Naive thymus-derived CD4-positive, alpha-beta T cell (primary cell): ENCODE measurements at places on chromosomes 4 and X.

- peak; percentile 54 for DNase-seq
- no peaks in the 10 kb centered on the region for H3K27me3 ChIP-seq
- no peaks in the 10 kb centered on the region for H3K4me1 ChIP-seq
- H3K27ac ChIP-seq: no peak overlapping the region
- no peak overlapping the region for H3K4me3 ChIP-seq
- no peaks in the 10 kb centered on the region for H3K36me3 ChIP-seq
Measured at GRCh38 chrX:53312946-53313727, 31.8 kb upstream of the IQSEC2 start.

- no peak overlapping the region for H3K4me3 ChIP-seq
- no peak for DNase-seq
- H3K36me3 ChIP-seq: no peaks in the 10 kb centered on the region
- H3K27ac ChIP-seq: no peak overlapping the region
Measured at GRCh38 chr4:14539246-14539645, 463.0 kb upstream of the CPEB2 start.

GRCh38 chr4:103372002-103372558 lies 173.9 kb upstream of the CENPE start:
- DNase-seq: no peak
- H3K36me3 ChIP-seq: no peaks in the 10 kb centered on the region
- H3K27me3 ChIP-seq: no peaks in the 10 kb centered on the region
- no peak overlapping the region for H3K27ac ChIP-seq

GRCh38 chr4:89021062-89021461 lies 35.9 kb downstream of the FAM13A start:
- H3K27ac ChIP-seq: no peak overlapping the region
- no peak for DNase-seq
- H3K4me1 ChIP-seq: no peaks in the 10 kb centered on the region

- H3K36me3 ChIP-seq: no peaks in the 10 kb centered on the region
- H3K27ac ChIP-seq: no peak overlapping the region
- H3K4me1 ChIP-seq: no peaks in the 10 kb centered on the region
- no peaks in the 10 kb centered on the region for H3K27me3 ChIP-seq
Measured at GRCh38 chrX:130561930-130562329, 160.1 kb downstream of the RBMX2 start.

GRCh38 chr4:79852305-79852730 lies 220.7 kb downstream of the ANTXR2 start:
- H3K4me1 ChIP-seq: no peaks in the 10 kb centered on the region
- no peak overlapping the region for H3K27ac ChIP-seq
- H3K36me3 ChIP-seq: no peaks in the 10 kb centered on the region
- no peak overlapping the region for H3K4me3 ChIP-seq

DNA sequence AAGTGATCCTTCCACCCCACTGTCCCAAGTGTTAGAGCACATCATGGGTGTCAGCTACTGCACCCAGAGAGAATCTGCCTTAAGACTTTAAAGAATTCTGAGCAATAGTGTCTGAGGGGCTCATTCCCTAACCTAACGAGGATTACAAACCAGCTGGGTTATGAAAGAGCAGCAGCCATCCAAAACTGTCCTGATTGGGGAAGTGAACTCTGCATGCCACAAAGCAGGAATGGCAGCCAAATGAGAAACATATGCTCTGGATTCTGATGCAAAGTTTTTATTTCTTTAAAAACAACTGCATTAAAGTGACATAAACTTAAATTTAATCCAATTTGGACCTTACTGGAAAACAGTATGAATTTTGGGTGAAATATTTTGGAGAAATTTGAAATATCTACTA lies 103.2 kb downstream of the ANXA3 start:
- H3K4me1 ChIP-seq: peaks cover 29% of the 10 kb centered on the region
- H3K27ac ChIP-seq: no peak overlapping the region
- H3K27me3 ChIP-seq: no peaks in the 10 kb centered on the region
- DNase-seq: no peak
- no peak overlapping the region for H3K4me3 ChIP-seq

- no peak for DNase-seq
- no peaks in the 10 kb centered on the region for H3K27me3 ChIP-seq
- H3K4me1 ChIP-seq: no peaks in the 10 kb centered on the region
- no peak overlapping the region for H3K27ac ChIP-seq
- no peak overlapping the region for H3K4me3 ChIP-seq
Measured at GRCh38 chrX:42491137-42491907, 286.6 kb downstream of the PPP1R2C start.

DNA sequence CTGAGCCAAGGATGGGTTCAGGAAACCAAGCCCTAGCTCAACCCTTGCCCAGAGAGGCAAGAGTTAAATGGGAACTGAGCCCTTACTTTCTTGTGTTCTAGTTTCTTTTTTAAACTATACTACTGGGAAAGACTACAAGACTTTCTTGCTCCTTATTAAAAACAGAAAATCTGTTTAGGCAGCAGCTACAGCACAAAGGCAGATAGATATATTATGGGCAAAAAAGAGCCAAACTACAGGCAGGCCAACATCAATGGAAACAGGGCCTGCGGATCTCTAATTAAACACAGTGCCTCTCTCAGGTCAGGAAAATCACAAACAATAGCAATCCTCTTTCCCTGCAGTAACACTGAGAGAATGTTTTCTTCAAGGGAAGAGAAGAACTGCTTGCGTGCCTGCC lies 226.0 kb downstream of the LDB2 start:
- no peak for DNase-seq
- no peaks in the 10 kb centered on the region for H3K36me3 ChIP-seq
- no peak overlapping the region for H3K4me3 ChIP-seq
- H3K4me1 ChIP-seq: no peaks in the 10 kb centered on the region
- no peak overlapping the region for H3K27ac ChIP-seq
- H3K27me3 ChIP-seq: no peaks in the 10 kb centered on the region
